ENCODE measurements at places on chromosomes 3 and 15.

DNA sequence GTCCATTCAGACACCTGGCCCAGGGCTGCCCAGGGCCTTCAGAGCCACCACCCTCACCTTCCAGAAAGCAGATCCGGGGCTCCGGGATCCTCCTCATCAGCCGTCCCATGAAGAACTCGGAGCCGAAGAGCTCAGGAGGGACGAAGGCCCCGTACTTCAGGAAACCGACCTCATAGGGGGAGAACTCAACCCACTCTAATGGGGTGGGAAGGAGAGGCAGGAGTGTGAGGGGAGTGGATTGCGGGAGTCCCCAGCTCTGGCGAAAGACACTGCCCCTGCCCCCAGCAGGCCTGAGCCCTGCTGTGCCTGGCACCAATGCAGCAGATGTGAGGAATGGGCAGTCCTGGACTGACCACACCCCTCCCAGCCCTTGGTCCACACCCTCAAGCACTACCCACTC is 22.6 kb downstream of the PLA2G4D start:
- DNase-seq, result no peak

DNA sequence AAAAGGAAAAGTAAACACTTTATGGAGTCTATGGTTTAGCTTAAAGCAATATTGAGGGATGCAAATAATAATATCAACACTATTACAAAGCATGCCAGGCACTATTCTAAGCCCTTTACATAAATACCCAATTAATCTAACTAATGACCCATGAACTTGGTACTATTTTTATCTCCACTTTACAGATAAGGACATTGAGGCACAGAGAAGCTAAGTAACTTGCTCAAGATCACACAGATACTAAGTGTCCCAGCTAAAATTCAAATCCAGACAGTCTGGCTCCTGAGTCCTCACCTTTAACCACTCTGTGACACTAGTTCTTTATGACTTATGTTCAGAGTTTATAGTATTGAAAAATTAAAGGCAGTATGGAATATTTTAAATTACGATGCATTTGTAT is 5.6 kb downstream of the MBD4 start:
- no peak for DNase-seq

- DNase-seq, result peak; percentile 11
These were observed 23.2 kb downstream of the ALS2CL start for GRCh38 chr3:46670000-46670890.

DNA sequence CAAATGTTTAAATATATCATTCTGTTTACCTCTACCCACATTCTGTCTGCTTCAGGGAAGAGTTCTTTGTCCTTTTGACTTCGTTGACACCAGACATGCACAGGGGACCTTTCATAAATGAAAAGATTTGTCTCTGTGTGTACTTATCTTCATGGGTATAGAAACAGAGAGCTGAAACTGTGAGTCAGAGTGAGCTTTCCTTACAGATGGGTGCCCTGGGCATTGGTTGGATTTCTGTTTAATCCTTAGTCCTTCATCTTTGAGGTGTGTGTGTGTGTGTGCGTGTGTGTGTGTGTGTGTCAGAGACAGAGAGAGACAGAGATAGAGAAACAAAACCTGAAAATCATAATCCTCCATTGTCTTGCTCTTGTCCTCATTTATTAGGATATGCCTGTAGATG is 517.4 kb downstream of the TUSC7 start:
- DNase-seq, result no peak

DNA sequence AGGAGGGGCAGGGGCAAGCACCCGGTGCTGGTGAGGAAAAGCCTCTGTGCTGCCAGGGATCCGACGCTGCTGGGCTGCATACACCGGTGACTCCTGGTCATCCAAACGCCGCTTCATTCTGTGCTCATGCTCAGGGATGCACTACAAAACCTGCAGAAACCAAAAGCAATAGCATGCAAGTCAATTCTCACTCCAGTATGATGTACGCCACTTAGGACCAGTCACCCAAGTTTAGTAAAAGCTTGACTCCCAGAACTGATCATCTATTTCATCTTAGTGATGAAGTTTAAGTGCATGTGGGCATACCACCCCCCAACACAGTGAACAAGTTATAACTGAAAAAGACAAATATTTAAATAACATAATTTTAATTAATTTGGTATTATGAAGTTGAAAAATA is 21.2 kb downstream of the SIN3A start:
- DNase-seq, result no peak

Data from SK-N-SH (cell line).